ENCODE measurements at places on chromosomes 5 and 9.

DNA sequence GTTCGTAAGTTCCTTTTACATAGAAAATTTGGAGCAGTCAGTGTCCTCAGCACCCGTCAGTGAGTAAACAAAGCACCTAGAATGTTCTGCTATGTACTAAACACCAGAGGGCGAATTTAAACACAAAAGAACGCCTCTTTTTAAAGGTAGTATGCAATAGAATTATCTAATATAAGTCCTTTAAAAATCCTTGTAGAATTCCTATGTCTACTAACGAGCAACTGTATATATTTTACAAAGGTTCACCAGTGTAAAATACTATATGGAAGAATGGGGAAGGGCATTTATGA is 499 bp upstream of the TMEM232 start:
- DNase-seq: no peak

DNA sequence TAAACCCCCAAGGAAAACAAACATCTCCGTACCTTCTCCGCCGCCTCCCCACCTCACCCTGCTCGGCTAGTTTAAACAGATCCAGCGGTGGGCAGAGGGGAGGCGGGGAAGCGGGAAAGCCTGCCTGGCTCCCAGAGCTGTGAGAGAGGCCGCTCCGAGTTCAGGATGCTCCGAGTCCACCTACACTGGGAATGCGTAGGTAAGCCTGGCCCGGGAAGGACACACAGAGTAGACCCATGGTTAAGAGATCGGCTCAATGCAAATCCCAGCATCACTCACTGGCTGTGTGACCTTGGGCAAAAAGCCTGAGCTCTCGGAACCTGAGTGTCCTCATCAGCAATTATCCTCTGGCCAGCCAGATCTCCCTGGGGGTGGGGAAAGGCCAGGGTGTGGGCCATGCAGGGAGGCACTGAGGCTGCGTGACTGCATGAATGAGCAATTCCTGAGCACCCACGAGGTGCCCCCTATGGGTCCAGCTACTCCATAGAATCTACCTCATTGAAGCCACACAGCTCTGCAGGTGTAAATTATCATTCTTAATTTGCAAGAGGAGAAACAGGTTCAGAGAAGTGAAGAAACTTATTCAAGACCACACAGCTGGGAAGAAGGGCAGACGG is 30.5 kb upstream of the LMX1B start:
- DNase-seq: no peak

GRCh38 chr5:41681840-41682239 is 171.4 kb upstream of the PLCXD3 start:
- no peak for DNase-seq

GRCh38 chr9:33135470-33135958 is 31.6 kb downstream of the B4GALT1 start:
- DNase-seq: peak; percentile 37

Data from CD4-positive, alpha-beta T cell treated with Interferon gamma for 1 hour (primary cell).